Breast epithelium (tissue), 4 donors: ENCODE measurements at places on chromosomes 16 and 17.

- DNase-seq: peak; percentile 84
Observed at GRCh38 chr16:67857547-67858233, 10.2 kb upstream of the CENPT start.

DNA sequence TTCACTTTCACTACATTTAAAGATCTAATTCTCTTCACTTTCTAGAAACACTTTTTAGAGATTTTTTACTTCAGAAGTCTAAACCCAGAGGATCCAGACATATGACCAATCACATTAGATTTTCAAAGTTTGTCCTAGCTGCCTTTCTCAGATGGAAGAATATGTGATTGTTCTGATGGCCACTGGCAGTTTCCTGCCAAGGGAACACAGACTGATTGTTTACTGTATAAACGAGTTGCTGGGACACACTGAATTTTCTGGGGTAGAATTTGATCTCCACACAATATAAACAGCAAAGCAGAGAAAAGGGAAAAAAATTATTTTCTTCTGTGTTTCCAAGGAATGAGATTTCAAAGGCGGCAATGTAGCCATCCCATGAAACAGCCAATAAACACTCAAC lies 480.0 kb downstream of the TOX3 start:
- no peak for DNase-seq

GRCh38 chr17:17523731-17524490 lies 27.7 kb upstream of the RASD1 start:
- DNase-seq: no peak

DNA sequence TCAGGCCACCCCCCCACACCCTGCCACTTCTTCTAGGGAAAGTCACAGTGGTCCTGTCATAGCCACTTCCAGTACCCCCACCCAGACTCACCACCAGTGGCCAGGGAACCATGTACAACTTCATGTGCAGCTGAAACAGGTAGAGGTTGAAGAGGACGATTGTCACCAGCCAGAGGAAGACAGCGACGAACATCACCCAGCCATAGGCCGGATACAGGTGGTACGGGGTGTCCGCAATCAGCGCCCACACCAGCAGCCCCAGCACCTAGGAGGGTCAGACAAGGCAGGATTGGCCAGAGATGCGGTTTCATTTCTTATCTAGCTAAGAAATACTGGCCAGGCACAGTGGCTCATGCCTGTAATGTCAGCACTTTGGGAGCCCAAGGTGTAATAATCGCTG lies 16.7 kb downstream of the ARL2BP start:
- no peak for DNase-seq

DNA sequence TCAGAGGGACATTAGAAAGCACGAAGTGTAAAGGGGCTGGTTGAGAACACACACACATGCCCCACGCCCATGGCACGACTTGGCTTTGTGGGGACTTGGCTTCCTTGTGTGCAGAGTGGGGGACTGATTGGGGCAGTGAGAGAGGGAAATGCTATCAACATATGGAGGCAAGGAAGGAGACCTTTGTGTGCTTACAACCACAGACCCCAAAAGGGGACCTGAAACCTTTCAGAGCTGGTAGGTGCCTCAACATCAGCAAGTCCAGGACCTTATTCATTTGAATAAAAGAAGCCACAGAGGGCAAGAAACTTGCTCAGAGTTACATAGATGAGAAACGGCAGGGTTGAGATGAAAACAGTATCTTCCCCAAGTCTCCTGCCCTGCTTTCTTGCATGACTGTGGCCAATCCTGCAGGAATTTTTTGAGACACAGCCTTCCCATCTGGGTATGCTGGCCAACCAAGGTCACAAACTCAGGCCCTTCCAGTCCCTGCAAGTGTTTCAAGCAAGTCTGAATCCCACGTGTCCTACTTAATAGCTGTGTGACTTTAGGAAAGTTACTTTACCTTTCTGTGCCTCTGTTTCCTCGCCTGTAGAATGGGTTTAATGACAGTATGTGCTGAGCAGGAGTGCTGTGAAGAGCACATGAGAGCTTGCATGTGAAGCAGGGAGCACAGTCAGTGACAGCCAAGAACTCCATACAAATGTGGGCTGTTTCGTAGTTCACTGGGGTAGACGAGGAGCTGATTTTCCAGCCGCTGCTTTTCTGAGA lies 26.2 kb downstream of the C16orf78 start:
- no peak for DNase-seq

GRCh38 chr16:24953306-24953705 lies 61.9 kb downstream of the ARHGAP17 start:
- DNase-seq: no peak

DNA sequence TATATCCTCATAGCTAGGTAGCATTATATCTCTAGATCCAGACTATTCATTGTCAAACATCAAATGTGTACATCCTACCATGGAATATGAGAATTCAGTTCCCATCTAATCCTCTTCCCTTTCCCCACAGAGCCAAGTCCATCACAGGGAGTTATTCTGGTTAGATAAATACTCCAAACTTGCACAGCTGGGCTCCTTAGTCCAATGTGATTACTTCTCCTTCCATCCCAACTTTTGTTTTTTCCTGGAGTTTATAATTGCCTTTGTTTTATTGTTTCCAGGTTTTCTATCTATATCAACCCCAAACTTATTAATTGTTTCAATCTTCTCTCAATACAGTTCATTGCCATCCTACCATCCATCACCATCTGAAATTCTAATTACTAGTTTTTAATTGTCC lies 59.9 kb downstream of the MYH11 start:
- DNase-seq: no peak
